Activated CD8-positive, alpha-beta T cell treated with anti-CD3 and anti-CD28 coated beads, Interleukin-2, amount 10 ng/mL, durations not matched to agents 7 days and 5 days (primary cell): ENCODE measurements at places on chromosomes 2 and 18. TPM values are rescaled to one million over a fixed set of nuclear protein-coding genes. Genes with fewer than 3 reads are reported as not detected.

Gene RND3
- total RNA-seq: not detected

GRCh38 chr18:69871363-69871762, 76.3 kb downstream of the CD226 start:
- no peak overlapping the region for H3K27ac ChIP-seq
- peaks cover 47% of the 10 kb centered on the region for H3K36me3 ChIP-seq
- peaks cover 2% of the 10 kb centered on the region for H3K4me1 ChIP-seq
- no peak overlapping the region for H3K4me3 ChIP-seq
- H3K27me3 ChIP-seq: no peaks in the 10 kb centered on the region

DNA sequence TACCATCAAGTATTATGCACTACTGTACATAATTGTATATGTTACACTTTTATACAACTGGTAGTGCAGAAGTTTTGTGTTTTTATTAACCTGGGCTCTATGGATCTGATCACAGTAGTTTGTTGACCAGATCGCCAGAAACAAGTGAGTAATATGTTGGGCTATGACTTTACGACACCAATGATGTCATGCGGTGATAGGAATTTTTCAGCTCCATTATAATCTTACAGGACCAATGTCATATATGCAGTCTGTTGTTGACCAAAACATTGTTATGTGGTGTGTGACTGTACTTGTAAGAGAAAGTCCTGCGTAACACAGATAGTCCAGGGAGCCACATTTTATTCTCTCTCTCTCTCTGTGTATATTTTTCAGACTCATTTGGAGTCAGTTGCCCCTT, 4.5 kb upstream of the ACOXL start:
- no peaks in the 10 kb centered on the region for H3K36me3 ChIP-seq
- no peak for DNase-seq
- no peak overlapping the region for H3K4me3 ChIP-seq

DNA sequence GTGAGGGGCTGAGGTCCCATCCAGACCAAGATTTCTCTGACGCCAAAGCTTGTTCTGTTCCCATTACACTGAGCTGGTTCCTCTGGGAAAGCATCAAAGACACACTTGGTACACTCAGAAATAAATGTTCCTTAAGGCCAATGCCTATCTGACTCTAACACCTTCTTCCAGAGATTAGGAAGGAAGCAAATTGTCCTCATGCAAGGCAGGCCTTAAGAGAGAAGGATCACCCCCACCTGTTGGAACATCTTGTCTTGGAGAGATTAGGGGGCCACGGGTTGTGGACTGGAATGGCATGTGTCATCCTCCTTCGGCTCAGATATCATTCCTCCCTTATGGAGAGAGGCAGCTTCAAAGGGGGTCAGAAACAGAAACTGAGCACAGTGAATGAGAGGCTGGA, 100.2 kb downstream of the ANKRD44 start:
- H3K4me3 ChIP-seq: peak overlapping the region; percentile 48
- peaks cover 47% of the 10 kb centered on the region for H3K36me3 ChIP-seq
- H3K4me1 ChIP-seq: peaks cover 98% of the 10 kb centered on the region
- H3K27me3 ChIP-seq: no peaks in the 10 kb centered on the region
- peak overlapping the region; percentile 87 for H3K27ac ChIP-seq
- no peak for DNase-seq

DNA sequence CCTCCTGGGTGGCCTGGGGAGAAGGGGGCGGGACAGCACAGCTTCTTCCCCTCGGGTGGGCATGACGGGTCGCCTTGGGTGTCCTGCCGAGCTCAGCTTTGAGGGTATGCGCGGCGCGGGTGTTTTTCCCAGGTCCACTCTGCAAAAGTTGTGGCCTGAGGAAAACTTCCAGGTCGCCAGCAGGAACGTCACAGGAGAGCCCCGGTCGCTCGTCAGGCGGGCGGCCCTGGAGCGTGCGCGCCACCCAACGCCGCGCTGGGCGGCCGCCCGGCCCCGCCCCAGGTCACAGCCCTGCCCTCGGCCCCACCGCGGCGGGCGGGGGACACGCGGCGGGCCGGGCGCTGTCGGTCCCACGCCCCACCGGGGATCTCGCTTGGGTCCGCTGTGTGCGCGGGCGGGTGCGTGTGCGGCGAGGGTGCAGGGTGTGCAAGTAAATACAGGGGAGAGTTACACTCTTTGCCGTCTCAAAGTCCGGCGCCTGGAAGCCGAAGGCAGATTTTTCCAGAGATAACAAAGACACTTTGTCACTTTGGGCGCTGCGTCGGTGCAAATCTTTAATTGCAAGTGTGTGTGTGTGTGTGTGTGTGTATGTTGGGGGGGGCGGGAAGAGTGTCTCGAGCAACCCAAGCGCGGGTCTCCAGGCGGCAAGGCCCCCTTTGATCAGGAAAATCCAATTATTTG, 616 bp upstream of the SP5 start:
- no peak for DNase-seq
- H3K4me1 ChIP-seq: peaks cover 25% of the 10 kb centered on the region
- H3K4me3 ChIP-seq: peak overlapping the region; percentile 66
- H3K27ac ChIP-seq: peak overlapping the region; percentile 35
- peaks cover 77% of the 10 kb centered on the region for H3K27me3 ChIP-seq
